Lung (tissue), 17 donors: ENCODE measurements at places on chromosomes 16 and 17. TPM values are rescaled to one million over a fixed set of nuclear protein-coding genes. Genes with fewer than 3 reads are reported as not detected.

GRCh38 chr16:52611817-52612673 is 65.1 kb upstream of the TOX3 start:
- H3K36me3 ChIP-seq, result no peaks in the 10 kb centered on the region
- no peaks in the 10 kb centered on the region for H3K27me3 ChIP-seq
- H3K4me3 ChIP-seq, result no peak overlapping the region

GRCh38 chr16:7646821-7647500 is 314.3 kb downstream of the RBFOX1 start:
- DNase-seq, result no peak
- no peak overlapping the region for H3K27ac ChIP-seq
- H3K4me1 ChIP-seq, result no peaks in the 10 kb centered on the region

XAF1 gene
- polyA plus RNA-seq, result 33.2 TPM

RASD1 gene
- 53.8 TPM for polyA plus RNA-seq

DNA sequence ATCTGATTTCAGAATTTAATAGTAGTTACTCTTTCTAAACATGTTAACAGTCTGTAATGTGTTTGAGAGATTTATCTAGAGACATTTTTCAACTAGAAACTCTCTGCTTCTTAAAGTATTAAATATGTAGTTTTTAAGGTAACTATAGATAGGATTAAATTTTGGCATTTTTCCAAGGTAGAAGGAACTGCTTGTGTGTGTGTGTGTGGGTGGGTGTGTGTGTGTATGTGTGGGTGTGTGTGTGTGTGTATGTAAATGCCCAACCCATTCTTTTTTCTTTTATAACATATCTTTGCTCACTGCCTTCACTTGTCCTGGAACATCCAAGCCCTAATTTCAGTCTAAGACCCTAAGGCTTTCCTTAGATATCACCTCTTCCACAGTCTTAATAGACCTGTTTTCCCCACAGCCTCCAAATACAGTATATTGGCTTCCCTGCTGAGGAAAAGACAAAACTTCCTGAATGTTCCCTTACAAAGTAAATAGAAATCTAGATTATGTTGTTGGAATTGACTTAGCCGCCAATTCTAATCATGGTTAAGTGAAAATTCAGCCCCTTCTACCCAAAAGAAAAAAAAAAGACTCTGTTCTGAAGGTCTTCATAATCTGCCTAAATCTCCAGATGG is 33.5 kb downstream of the NUP93 start:
- DNase-seq, result no peak
- peaks cover 6% of the 10 kb centered on the region for H3K4me1 ChIP-seq
- no peak overlapping the region for H3K4me3 ChIP-seq
- no peak overlapping the region for H3K27ac ChIP-seq
- H3K36me3 ChIP-seq, result no peaks in the 10 kb centered on the region
- no peaks in the 10 kb centered on the region for H3K27me3 ChIP-seq

DNAAF8 gene
- polyA plus RNA-seq, result 4.3 TPM

- no peaks in the 10 kb centered on the region for H3K27me3 ChIP-seq
- H3K27ac ChIP-seq, result peak overlapping the region; percentile 98
- H3K4me1 ChIP-seq, result peaks cover 34% of the 10 kb centered on the region
- H3K36me3 ChIP-seq, result peaks cover 18% of the 10 kb centered on the region
- peak overlapping the region; percentile 91 for H3K4me3 ChIP-seq
Observed at GRCh38 chr17:18257982-18258355, 569 bp downstream of the FLII start.

- peak overlapping the region; percentile 77 for H3K27ac ChIP-seq
- no peaks in the 10 kb centered on the region for H3K36me3 ChIP-seq
- peaks cover 3% of the 10 kb centered on the region for H3K4me1 ChIP-seq
- H3K4me3 ChIP-seq, result no peak overlapping the region
- DNase-seq, result peak; percentile 61
Observed at GRCh38 chr17:50661795-50662391, 27.2 kb downstream of the ABCC3 start.

DNA sequence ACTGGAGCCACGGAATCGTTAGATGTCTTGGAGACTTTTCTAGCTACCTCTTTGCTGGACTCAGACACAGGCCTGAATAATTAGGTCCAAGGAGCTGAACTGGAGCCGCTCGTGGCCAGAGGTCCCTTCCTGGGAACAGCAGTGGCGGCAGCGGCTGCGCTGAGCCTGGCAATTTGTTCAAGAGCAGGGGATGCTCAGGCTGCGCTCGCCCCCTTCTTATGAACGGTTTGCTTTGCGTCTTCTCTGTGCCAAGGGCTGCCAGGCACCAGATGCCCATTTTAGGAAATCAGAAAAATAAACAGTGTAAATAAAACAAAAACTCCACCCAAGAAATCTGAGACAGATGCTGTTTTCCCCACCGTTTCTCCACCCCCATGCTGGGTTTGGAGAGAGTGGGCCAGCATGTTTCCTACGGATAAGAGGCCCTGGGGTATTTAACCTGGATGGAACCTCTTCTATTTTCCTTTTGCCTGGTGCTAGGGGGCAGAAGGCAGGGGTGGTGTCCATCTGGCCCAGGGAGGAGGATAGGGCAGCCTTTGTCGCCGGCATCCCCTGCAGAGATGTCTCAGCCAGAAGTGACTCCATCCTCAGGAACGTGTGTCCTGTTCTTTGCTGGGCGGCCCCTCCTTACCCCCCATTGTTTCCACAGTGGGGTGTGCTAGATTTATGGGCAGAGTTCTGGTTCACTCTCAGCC is 163.4 kb downstream of the SEC14L1 start:
- H3K4me3 ChIP-seq, result no peak overlapping the region
- no peaks in the 10 kb centered on the region for H3K27me3 ChIP-seq
- H3K36me3 ChIP-seq, result no peaks in the 10 kb centered on the region
- H3K27ac ChIP-seq, result no peak overlapping the region
